ENCODE measurements at places on chromosomes 12 and 14.

GRCh38 chr14:92108345-92109254 lies 2.2 kb upstream of the ATXN3 start:
- no peak for DNase-seq

- DNase-seq = no peak
These were observed 9.8 kb upstream of the SERPINA5 start for GRCh38 chr14:94571395-94571794.

DNA sequence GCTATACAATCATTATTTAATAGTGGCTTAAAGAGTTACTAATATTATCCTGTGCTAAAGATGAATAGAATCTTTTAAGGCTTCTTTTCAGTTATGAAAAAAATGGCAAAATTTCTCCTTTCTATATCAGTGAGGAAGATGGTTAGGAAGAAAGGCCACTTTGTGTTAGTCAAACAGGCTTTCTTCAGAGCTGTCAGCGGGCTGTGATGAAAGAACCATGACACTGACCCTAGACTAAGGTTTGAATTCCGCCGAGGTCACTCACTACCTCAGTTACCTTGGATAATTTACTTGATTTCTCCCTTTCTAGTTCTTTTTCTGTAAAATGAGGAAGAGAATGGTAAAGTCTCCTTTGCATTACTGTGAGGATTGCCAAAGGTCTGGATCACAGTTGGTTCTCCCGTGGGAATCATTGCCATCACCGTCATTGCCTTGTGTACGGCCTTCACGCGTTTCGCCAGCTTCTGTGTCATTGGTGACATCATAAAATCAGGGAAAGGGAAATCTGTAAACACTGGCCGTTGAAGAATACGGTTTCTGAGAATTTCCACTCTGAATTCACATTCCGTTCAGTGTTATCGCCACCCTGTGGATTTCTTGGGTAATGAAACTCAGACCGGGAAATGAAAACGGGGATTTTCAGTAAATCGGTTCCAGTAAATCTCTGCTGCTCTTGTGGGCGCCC lies 26.7 kb upstream of the YBX3 start:
- peak; percentile 88 for DNase-seq

GRCh38 chr12:64273527-64274403 lies 51.7 kb upstream of the KICS2 start:
- no peak for DNase-seq

- DNase-seq = peak; percentile 77
These were observed 31.8 kb upstream of the PLEKHG6 start for GRCh38 chr12:6278439-6279255.

DNA sequence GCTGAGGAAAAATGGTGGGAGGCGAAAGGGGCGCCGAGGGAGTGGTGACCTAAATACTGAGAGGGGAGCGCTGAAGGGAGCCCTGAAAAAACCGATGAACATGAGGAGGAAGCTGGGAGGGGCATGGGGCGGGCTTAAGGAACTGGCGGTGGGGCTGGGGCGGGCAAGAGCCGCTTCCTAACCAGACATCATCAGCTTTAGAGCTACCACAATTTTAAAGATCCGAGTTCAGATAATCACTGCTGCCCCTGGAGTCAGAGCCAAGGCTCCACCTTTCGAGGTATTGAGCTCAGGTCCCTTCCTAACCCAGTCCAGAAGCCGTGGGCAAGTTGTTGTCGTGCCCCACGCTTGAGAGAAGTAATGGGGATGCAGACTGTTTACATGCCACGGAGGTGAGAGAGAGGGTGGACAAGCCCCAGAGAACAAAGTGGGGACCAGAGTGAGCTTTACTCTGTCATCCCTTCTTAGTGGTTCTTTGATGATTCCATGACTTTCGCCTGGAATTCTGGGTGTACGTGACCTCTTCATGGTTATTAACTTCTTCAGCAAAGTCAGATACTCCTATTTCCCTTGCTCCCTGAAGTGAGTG lies 393 bp downstream of the ORMDL2 start:
- DNase-seq = no peak

DNA sequence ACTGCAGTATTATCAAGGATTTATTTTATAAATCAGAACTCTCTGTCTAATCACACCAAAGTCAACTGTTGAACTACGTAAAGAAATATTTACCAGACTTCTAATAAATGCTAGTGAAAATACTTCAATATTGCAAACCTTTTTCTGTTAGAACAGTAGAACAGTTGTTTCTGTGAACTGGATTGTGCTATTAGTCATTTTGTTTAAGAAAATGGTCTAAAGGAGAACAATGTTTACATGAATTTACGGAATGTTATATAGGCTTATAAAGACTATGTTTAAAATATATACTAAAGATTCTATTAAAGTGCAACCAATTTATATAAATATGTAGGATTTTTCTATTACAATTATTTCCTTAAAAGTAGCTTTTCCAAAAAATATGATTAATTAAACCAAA lies 471.4 kb downstream of the FSCB start:
- DNase-seq = no peak
